ENCODE measurements at places on chromosomes 11 and 22. TPM values are rescaled to one million over a fixed set of nuclear protein-coding genes. Genes with fewer than 3 reads are reported as not detected.

DNA sequence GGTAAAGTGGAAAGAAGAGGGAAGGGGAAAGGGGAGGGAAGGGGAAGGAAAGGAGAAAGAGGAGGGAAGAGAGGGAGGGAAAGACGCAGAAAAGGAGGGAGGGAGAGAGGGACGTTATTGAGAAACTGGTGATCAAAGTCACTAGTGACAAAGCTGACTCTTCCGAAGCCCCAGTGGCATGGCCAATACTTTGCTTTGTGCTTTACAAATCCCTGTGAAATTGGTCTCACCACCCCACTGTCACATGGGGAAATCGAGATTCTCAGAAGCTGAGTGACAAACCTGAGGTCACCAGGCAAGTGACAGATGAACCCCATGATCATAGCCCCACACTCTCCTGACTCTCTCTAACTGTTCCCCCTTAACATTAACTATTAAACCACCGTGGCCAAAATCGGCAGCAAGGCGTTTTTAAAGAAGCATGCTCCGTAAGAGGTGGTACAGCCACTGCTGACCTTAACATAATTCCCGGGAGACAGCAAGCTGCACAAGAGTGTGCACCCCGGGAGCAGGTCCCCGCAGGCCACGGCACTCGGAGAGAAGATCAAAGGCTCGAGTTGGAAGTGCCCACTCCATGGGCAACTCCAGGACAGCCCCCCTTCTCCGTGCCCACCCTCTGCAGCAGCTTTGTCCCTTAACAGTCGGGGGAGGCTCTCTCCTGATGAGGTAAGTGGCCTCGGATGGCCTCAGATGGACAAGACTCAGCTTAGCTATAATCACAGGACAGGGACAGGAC lies 34.8 kb downstream of the CELSR1 start:
- DNase-seq, result no peak

Gene PRSS23
- total RNA-seq, result 100 TPM

- DNase-seq, result no peak
These were observed 100.6 kb downstream of the DLG2 start for GRCh38 chr11:85526564-85526963.

- DNase-seq, result no peak
These were observed 20.4 kb downstream of the TUG1 start for GRCh38 chr22:30989474-30989873.

- DNase-seq, result no peak
These were observed 61.1 kb downstream of the IRAG1 start for GRCh38 chr11:10632483-10632882.

GRCh38 chr22:21937041-21937820 lies 15.4 kb downstream of the PPM1F start:
- no peak for DNase-seq

DNA sequence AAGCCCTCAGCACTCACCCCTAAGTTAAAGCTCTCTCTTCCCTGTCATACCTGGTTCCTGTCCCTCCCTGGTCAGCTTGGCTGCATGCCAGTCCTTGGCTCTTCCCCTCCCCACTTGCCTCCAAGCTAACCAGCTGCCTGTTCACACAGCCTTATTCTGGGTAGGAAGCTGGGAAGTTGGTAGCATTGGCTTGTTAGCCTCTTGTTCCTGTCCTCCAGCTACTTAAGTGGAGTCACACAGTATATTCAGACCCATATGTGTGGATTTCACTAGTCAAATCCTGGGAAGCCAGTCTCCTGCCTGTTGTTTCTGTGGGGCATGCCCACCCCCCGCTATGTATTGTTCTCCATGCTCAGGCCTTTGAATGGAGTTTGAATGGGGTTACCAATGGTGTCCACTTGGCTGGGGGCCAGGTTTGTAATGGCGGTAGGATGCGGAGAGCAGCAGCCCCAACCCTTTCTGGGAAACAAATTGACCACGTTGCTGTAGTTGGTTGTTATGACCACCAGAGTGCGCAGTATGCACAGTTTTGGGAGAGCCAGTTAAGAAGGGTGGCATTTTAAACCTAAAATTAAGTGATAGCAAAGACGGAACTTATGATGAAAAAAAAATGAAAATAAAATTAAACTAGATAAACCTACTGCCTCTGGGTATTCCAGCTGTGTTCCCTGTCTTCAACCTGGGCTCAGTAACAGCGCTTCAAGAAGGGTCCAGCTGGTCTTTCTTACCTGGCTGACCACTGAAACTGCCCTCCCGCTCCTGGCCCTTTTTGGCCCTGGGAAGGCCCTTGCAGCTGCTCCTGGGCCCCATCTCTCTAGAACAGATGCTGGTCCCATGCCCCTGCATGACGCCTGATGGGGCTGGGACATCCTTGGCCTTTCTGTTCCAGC lies 10.7 kb upstream of the RPS3 start:
- peak; percentile 76 for DNase-seq

DNA sequence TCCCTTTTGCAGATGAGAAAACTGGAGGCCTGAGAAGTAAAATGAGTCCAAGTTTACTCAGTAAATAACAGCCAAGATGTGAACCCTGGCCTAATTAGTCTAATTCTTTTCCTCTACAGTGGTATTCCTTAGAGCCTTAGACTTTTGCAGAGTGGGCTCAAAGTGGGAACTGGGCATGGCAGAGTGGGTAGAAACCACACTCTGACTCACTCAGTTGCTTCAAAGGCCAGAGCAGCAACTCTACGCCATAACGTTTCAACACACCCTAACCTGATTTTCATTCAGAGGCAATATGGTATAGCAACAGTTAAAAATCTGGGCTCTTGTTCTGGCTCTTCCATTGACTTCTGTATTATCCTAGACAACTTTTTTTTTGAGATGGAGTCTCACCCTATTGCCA lies 2.8 kb downstream of the THRSP start:
- DNase-seq, result no peak

- DNase-seq, result no peak
These were observed 98.1 kb downstream of the ATXN10 start for GRCh38 chr22:45769569-45770210.

DNA sequence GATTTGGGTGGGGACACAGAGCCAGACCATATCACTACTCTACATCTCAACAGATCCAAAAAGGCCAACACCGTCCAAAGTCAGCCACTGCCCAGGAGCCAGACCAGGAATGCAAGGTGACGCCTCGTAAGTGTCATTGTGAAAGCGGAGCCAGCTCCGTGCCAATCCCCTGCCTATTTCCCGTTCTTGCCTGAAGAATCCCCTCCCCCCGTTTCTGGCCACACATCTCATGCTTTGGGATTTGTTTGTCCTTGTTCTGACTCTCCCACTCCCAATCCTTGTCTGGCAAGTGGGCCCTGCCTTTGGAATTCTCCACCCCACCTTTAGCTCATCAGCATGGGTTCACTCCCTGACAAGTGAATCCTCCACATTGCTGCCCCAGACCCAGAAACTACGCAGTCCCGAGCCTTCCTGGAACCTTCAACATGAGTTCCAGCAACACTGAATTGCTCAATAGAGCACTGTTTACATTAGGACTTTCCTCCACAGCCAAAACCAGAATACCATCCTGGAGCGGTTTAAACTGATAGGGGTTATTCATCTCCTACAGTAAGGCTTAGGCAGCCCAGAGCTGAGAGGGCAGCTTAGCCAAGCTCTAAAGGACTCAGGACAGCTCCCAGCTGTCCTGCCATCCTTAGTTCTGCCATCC lies 6.0 kb upstream of the SLC35C1 start:
- peak; percentile 86 for DNase-seq

- peak; percentile 16 for DNase-seq
These were observed 134.6 kb downstream of the ST3GAL4 start for GRCh38 chr11:126489836-126490660.

Gene OR51E1
- not detected for total RNA-seq

Gene CD3E
- total RNA-seq, result 14.5 TPM

- DNase-seq, result no peak
These were observed 266.3 kb downstream of the DDX10 start for GRCh38 chr11:108931168-108931567.

- DNase-seq, result peak; percentile 88
These were observed 15.2 kb upstream of the CDC42EP1 start for GRCh38 chr22:37544955-37545702.

- DNase-seq, result no peak
These were observed 425.9 kb downstream of the TMEM135 start for GRCh38 chr11:87463486-87464102.

- DNase-seq, result no peak
These were observed 33.8 kb downstream of the ARHGAP8 start for GRCh38 chr22:44786136-44786535.

DNA sequence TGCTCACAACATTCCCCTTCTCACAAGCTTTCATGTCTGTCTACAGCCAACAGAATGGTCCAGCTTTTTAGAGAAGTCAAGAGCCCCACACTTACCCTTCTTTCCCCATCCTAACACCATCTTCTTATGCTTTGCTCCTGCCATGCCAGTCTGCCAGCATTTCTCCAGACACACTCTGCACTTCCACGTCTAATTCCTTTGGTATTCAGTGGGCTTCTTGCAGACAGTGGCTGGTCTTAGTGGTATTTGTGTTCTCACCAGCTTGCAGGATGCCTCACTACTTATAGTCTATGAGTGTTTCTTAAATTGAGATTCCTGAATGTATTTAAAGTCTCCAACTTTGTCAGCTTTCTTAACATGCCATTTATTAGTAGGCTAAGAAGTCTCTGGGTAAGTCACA lies 154.4 kb downstream of the BBOX1 start:
- DNase-seq, result no peak

- no peak for DNase-seq
These were observed 1027.2 kb upstream of the CNTN5 start for GRCh38 chr11:97993562-97993961.

GRCh38 chr22:39221999-39222686 lies 22.6 kb downstream of the PDGFB start:
- peak; percentile 51 for DNase-seq

DNA sequence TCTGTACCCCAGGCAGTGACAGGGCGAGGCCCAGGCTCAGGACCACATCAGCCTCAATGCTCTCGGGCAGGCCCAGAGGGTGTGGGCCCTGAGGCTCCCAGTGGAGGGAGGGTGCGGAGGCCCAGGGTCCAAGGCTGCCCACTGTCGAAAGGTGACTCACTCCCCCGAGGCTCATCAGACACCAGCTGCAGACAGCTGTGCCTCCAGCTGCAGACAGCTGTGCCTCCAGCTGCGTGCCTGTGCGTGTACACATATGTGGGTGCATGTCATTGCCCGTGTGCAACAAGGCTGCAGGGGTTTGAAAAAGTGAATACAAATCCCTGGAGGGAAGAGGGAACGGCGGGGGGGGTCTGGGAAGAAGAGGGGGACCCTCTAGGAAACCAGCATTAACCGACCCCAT lies 134.3 kb downstream of the BRD1 start:
- no peak for DNase-seq

Gene OR8B8
- not detected for total RNA-seq

- DNase-seq, result no peak
These were observed 106.3 kb downstream of the MTNR1B start for GRCh38 chr11:93075782-93076181.

DNA sequence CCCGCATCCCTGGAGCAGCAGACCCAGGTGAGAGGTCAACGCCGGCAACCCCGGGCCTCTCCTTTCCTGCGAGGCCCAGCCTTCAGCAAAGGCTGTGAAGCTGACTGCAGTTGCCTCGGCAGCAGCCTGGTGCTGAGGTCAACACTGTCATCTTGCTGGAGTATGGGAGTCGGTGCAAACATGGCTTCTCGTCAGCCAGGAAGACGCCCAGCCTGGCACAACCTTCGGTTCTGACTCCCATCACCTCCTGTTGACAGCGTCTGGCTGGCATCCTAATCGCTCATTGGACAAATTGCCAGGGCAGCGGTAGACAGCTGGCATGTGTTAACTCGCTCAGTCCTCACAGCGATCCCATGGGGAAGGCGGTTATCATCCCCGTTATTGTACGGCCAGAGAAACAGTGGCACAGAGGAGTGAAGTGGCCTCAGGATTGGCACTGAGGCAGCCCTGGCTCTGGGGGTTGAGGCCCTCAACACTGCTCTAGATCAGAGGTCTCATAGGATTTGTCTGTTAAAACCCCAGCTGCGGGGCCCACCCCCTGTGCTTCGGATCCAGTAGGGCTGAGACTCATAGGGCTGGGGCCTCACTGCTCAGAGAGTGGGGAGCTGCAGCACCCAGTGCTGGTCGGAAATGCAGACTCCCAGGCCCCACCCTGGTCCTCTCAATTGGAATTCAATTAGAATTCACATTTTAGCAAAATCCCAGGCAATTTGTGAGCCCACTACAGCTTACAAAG lies 39.3 kb upstream of the TP53I11 start:
- DNase-seq, result no peak

GRCh38 chr11:134644476-134645456 lies 232.7 kb upstream of the B3GAT1 start:
- no peak for DNase-seq

- DNase-seq, result no peak
These were observed 101.6 kb downstream of the SWAP70 start for GRCh38 chr11:9765320-9766101.

- DNase-seq, result no peak
These were observed 51.9 kb downstream of the SPATA19 start for GRCh38 chr11:133793271-133794035.

Gene POTEH
- total RNA-seq, result not detected

Gene RASSF10
- 4.8 TPM for total RNA-seq

Gene PHETA2
- total RNA-seq, result 15.4 TPM

Gene APOL5
- not detected for total RNA-seq

Gene C22orf15
- total RNA-seq, result not detected

DNA sequence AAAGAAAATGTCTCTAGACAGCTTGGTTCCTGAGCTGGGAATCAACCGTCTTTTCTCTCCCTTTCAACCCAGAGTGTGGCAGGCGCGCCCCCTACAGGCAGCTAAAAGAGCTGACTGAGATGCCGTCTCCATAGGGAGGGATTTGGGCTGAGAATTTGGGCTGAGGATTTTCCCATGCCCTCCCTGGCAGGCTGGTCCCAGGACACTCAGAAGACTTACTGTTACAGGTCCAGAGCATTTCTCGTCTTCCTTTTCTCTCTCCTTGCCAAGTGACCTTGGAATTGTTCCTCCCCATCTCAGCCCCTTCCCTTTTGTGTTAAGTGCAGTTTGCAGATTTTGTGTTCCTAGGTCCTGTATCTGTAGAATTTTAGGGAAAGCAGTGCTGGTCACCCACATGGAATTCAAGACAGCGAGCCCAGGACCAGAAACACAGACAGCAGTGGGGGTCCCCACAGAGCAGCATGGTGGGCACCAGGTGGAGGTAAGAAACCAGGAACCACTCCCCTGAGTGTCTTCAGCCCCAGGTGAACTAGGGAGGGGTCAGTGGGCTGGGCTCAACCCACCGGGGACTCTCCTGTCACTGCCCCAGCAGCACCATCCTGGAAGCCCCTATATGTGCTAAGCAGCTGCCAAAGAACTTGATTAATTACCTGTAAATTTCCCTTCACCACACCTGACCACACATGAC lies 9.9 kb upstream of the IGLL5 start:
- DNase-seq, result peak; percentile 82

DNA sequence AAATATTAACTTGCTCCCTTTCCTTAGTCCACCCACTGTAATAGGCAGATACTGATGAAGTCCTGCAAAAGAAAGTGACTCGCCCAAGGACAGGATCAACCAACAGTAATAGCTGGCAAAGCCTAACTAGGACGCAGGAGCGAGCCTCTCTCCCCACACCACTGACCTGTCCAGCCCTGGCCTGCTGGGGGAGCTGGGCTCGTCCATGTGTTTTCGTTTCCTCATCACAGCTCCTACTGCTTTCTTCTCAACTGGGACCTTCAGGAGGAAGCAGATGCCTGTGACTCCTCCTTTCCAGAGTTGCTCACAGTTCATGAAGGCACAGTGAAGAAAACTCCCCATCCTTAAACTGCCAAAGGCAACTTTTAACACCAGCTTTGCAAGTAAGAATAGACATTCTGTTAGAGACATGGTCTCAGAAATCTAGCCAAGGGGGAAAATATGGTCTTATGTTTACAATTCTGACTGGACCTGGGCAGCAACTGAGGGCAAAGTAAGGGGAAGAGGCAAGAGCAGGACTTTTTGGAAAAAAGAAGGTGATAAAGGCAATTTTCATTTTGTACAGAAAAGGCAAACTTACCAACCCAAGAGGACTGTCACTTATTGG lies 11.6 kb upstream of the GPHA2 start:
- DNase-seq, result no peak

Measured in upper lobe of right lung (tissue), 1 donor.